ENCODE measurements at places on chromosomes 11 and 22.

GRCh38 chr11:59142530-59143507 lies at the start of gene FAM111A:
FAM111A (plus strand) TSS chr11:59142856; CDS start chr11:59148873, 6,017 bp downstream.
- DNase-seq: peak; percentile 81

GRCh38 chr11:57302489-57302888 lies 22.3 kb downstream of the TNKS1BP1 start:
- DNase-seq: no peak

- no peak for DNase-seq
Observed at GRCh38 chr11:23308041-23308440, 447.8 kb upstream of the CCDC179 start.

DNA sequence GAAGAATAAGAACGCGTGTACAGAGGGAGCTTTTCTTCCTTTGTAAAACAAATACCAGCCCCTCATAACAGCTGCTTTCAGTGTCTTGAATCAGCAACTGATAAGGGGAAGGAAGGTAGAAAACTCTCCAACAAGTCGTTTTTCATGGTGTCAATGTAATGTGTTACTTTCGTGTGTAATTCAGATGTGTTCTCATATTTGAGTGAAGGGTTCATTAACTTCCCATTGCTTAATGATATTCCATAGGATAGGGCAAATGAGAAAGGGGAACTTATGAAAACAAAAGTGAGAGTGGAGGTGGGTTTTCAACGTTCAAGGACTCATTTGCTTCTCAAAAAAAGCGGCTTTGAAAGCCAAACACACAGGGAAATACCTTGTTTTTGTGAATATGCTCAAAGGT lies 452.1 kb downstream of the NTM start:
- DNase-seq: no peak

- no peak for DNase-seq
Observed at GRCh38 chr11:48237727-48238126, 7.2 kb upstream of the OR4X2 start.

- DNase-seq: no peak
Observed at GRCh38 chr11:122776546-122776945, 61.8 kb upstream of the CRTAM start.

GRCh38 chr11:76339221-76339620 lies 41.7 kb downstream of the THAP12 start:
- DNase-seq: no peak

GRCh38 chr11:6061475-6061874 lies 30.9 kb upstream of the OR56A1 start:
- no peak for DNase-seq

GRCh38 chr22:38996105-38996504 lies 14.0 kb downstream of the APOBEC3B start:
- DNase-seq: no peak

GRCh38 chr11:8311366-8311765 lies 47.7 kb upstream of the LMO1 start:
- no peak for DNase-seq

DNA sequence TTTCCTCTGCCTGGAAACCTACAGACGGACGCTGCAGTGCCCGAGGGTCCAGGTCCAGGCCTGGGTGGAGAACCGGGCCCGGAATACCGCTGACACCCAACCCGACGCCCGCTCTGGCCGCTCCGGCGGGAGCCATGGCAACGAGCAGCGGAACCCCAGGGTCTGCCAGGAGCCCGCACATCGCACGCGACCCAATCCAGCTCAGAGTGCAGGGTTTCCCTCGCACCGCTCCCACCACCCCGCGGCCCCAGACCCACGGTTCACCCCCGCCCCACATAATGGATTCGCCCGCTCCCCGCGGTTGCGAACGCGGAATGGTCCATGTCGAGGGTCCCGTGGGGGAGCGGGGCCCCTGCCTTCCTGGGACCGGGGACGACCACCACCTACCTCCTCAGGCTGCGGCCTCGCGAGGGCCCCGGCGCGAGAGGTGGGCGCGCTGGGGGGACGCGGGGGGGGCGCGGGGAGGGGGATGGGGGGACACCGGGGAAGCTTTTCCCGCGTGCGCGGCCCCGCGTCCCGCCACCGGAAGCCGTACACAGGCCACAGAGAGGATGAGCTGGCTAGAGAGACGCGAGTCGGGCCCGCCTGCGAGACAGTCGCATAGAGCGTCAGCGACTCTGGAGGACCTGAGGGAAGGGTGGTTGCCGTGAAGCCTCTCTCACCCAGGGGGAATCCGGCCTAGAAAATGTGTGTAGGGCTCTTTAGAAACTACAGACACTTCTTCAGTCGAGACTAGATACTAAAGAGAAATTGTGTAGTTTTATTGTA lies at the start of gene SSRP1:
TSS of gene SSRP1 (minus strand) at position 550 of the 768 bp plus-strand sequence. CDS start 771 bp downstream, outside the sequence.
- peak; percentile 85 for DNase-seq

- no peak for DNase-seq
Observed at GRCh38 chr22:25987948-25988347, 181.3 kb upstream of the SEZ6L start.

- no peak for DNase-seq
Observed at GRCh38 chr11:75245356-75246005, 4.9 kb downstream of the TPBGL start.

DNA sequence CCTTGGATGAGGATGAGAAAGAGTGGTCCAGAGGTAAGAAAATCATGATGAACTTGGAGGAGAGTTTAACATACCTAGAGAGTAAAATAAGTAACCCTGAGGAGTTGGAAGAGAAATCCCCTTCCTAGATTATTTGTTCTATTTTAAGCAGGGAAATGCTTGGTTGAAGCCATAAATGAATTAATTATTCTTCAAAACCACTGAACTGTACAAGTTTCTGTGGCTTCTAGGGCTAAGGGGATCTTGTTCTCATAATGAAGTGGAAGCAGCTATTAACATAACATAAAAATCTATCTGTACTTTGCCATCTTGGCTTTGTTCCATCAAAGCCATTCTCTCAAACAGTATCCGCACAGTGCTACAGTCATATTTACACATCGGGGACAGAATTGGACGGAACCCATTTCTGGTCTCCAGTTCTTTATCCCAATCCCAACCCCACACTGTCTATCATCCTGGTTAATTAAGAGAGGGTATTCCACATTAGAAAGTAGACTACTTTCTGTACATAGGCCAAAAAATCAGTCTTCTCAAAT lies 14.5 kb upstream of the ARHGAP42 start:
- no peak for DNase-seq

- DNase-seq: no peak
Observed at GRCh38 chr22:31556627-31557203, 60.4 kb downstream of the SFI1 start.

DNA sequence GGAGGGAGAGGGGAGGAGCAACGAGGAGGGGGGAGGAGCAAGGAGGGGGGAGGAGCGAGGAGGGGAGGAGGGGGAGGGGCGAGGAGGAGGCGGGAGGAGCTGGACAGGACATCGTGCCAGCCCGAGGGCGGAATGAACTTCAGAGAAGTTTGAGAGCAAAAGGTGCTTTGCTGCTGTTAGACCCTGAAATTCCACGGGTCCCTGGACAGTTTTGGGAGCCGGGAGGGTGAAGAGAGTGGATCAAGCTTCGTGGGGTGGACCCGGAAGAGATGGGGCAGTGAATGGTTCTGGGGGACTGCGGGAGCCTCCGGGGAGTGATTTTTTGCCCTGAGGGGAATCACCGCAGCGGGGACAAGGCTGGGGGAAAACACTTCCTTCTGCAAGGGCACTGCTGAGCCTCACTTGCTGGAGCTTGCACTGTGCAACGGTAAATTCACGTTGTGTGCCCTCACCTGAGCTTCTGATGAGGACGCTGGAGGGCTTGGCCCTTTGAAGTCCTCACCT lies 10.7 kb upstream of the NLRP6 start:
- DNase-seq: peak; percentile 57

DNA sequence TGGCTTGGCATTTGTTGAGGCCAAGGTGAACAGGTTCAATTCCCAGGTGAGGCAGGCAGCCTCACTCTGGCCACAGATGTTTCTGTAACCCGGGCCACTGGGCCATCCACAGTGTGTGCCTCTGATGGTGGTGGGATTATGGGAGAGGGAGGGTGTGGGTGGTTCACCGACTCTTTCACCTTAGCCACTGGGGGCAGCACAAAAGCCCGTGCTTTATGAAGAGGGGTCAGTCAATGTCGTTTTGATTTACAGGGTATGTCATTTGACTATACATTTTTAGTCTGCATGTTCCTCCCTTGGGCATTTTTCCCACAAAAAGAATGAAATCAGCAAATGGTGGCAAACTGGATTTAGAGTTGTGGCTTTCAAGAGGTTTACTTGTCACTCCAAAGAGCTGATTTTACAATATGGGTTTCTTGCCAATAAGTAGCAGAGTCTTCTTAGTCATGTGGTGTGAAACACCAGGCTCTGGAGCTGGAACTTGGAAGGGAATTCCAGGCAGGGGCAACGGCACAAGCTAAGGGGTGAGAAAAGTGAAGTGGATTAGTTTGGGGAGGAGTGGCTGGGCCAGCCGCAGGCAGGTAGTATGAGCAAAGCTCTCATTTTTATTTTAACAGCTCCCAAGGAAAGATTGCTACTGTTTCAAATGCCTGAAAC lies 217.8 kb upstream of the ZBED5 start:
- DNase-seq: no peak

GRCh38 chr11:105942921-105943320 lies 79.1 kb downstream of the MSANTD4 start:
- no peak for DNase-seq

- no peak for DNase-seq
Observed at GRCh38 chr11:65554057-65554818, 3.9 kb downstream of the LTBP3 start.

DNA sequence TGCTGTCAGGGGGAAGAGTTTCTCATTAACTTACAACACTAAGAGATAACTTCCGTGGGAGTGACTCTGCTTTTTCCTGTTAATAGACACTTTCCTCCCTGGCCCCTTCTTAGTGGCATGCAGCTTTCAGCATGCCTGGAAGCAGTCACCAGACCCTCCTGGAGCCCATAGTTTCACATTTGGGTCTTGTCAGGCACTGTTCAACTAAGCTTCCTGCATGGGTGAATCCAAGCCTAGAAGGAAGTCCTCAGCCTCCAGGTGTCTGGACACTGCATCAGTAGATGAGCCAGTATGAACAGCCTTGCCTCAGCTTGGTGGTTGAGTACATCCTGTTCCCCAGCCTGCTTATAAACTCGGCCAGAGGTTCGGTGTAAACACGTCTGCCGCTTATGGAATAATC lies 68.1 kb downstream of the PPP6R3 start:
- DNase-seq: no peak

DNA sequence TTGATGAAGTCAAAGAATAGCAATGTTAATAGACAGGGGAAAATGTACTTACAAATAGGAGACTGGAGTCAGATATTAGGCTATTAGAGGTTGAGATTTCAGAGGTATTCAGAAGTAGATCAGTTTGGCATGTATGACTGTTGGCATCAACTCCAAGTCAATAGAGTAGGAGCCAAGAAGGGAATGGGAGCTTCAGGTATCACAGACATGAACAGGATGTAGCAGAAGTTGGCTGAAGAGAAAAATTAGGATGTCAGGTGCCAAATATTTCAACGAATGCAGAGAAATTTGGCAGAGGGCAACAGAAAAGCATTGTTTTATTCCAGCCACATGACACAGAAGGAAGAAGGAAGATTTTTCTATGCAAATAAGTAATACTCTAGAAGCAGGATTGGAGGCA lies 69.7 kb downstream of the GLYATL1 start:
- DNase-seq: no peak

- peak; percentile 49 for DNase-seq
Observed at GRCh38 chr11:35144136-35144741, 5.3 kb downstream of the CD44 start.

DNA sequence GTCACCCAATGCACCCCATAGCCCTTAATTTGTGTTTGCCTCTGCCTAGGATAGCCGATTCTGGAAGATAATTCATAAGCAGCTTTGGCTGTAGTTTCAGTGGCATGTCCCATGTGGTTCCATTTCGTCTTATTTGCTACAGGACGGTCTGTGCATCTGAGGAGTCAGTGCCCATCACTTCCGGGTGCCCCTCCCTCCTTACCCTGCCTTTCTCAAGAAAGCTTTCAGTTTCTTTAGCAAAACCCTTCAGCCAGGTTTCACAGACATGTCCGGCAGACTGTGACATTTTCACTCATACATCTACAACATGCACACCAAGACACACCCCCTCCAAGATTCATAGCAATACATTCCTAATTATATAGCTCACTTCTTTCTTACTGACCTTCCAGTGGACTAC lies 14.3 kb downstream of the TP53AIP1 start:
- no peak for DNase-seq

DNA sequence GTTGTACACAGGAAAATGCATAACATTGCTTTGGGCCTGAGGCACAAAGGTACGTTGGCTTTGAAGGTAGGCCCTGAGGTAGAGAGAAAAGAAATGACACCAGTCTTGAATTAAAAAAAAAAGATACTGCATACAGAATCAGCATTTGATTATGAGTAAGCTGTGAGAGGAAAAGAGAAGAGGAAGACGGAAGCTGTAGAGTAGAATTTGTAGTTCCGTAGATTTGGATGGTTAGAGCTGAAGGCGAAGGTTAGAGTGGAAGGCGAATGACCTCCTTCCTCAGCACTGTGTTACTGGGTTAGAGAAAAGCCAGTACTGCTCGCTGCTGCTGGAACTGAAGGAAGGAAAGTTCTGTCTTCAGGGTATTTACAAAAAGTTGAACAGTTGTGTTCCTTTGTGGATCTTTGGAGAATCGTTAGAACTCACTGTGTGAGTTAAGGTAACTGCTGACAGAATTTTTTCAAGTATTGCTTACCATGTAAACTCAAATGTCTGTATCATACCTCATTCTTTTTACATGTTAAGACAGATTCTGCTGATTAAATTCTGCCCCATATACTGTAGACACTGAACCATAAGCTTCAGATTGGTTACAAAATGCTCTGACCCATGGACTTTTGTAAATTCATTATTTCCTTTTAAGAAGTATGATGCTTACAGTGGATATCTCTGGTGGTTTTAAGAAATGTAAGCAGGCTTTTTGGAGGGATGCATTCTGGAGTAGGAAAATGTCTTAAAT lies 50.2 kb downstream of the MCAM start:
- DNase-seq: no peak

GRCh38 chr11:7672960-7673723 lies at the start of gene CYB5R2:
CYB5R2 (minus strand) TSS chr11:7673500; CDS start chr11:7672825, 675 bp downstream.
- DNase-seq: no peak

DNA sequence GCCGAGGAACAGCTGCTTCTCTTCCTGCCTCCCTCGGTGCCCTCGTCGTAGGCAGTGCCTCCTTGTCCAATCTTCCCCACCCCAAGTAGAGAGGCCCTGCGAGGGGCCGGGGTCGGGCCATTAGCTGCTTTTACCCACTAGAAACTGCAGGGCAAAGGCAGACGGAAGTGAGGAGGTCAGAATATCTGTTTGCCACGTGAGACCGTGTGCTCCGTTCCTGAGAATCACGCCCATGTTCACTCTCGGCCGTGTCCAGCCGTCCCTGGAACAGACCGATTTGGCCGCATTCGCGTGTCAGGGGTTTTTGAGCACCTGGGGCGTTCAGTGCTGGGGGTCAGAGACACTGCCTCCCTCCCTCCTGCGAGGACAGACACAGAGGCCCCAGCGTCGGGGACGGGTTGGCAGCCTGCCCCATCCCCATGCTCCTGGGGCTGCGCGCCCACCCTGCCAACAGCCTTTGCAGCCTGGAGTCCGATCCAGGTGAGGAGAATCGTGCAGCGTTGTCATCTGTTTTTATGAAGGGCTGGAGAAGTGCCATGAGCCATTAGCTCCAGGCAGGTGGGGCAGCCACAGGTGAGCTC lies 982.2 kb downstream of the BRD1 start:
- DNase-seq: no peak

Data from stimulated activated naive CD4-positive, alpha-beta T cell treated with Interleukin-2 at 50 U/mL for 16 hours (primary cell).